CD4-positive, alpha-beta T cell treated with Interleukin-17A for 4 hours (primary cell): ENCODE measurements at places on chromosomes 4 and X.

DNA sequence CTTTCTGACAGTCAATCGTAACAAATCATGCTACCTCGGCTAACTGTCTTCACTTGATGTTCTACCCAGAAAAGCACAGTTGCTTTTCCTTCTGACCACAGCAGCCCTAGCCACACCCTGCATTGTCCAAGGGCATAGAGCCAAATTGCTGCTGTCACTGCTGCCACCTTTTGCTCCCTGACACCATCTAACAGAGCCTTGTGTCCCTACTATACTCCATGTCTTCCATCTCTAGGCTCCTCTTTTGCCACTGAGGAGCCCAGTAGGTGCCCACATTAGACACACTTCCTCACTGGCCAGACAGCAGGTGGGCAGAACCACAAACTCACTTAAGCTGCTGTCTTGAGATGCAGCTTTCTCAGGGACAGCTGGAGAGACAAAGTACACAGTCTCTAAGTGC lies 91.4 kb downstream of the ANXA3 start:
- no peak for DNase-seq

GRCh38 chrX:36334572-36334971 lies 415.0 kb downstream of the CFAP47 start:
- no peak for DNase-seq

DNA sequence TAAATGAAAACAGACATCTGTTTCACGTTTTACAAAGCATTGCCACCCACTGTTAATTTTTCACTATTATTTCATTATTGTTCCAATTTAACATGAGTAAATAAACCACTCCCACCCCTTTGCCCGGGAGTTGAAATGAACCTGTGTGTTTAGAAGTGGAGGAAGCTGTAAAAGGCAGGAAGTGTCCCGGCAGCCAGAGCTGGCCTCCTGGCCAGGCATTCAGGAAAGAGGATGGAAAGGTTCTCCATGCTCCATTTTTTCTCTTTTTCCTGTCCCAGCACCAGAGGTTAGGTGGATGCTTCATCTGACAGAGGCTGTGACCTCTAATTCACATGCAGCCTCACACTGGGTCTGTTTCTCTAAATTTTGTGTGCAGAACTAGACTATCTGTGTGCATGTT lies 55.5 kb upstream of the LNX1 start:
- DNase-seq = no peak

DNA sequence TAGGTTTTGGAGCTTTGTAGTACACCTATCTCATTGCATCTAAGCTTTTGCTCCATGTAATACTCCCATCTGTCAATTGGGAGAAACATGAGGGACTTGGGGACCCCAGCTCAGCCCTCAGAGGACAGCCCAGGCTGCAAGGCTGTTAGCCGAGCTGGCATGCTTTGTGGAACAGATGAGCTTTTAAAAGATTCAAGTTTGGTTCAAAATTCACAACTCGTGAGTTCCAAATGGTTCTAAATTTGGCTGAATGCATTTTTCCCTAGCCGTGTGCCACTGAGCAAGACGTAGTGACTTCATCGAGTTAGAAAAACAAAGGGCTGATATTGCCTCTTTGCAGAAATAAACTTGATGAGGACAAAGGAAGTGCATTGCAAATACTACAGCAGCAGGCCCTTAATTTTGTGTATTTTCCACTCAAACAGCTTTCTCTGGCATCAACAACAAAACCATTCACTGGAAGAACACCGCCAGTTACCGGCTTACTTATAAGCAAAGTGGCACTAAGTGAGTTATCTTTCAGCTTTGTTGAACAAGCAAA lies 165.0 kb upstream of the HS3ST1 start:
- DNase-seq = no peak

GRCh38 chrX:104564921-104565703 lies 887 bp upstream of the IL1RAPL2 start:
- no peak for DNase-seq

GRCh38 chr4:140952717-140953116 lies 180.6 kb downstream of the RNF150 start:
- DNase-seq = no peak

DNA sequence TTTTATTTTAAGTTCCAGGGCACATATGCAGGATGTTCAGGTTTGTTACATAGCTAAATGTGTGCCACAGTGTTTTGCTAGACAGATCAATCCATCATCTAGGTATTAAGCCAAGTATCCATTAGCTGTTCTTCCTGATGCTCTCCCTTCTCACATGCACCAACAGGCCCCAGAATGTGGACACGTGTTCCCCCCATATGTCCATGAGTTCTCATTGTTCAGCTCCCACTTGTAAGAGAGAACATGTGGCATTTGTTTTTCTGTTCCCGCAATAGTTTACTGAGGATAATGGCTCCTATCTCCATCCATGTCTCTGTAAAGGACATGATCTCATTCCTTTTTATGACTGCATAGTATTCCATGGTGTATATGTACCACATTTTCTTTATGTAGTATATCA lies 374.8 kb upstream of the FAT1 start:
- no peak for DNase-seq

- DNase-seq = no peak
These were observed 270.5 kb upstream of the GPC4 start for GRCh38 chrX:133685822-133686221.

- no peak for DNase-seq
These were observed 432.7 kb upstream of the PABPC4L start for GRCh38 chr4:134634301-134634700.

- DNase-seq = no peak
These were observed 31.1 kb downstream of the FBXO8 start for GRCh38 chr4:174252412-174252811.

GRCh38 chrX:132044953-132045352 lies 21.9 kb downstream of the STK26 start:
- DNase-seq = no peak

GRCh38 chr4:102596532-102596931 lies 95.4 kb downstream of the NFKB1 start:
- DNase-seq = no peak

DNA sequence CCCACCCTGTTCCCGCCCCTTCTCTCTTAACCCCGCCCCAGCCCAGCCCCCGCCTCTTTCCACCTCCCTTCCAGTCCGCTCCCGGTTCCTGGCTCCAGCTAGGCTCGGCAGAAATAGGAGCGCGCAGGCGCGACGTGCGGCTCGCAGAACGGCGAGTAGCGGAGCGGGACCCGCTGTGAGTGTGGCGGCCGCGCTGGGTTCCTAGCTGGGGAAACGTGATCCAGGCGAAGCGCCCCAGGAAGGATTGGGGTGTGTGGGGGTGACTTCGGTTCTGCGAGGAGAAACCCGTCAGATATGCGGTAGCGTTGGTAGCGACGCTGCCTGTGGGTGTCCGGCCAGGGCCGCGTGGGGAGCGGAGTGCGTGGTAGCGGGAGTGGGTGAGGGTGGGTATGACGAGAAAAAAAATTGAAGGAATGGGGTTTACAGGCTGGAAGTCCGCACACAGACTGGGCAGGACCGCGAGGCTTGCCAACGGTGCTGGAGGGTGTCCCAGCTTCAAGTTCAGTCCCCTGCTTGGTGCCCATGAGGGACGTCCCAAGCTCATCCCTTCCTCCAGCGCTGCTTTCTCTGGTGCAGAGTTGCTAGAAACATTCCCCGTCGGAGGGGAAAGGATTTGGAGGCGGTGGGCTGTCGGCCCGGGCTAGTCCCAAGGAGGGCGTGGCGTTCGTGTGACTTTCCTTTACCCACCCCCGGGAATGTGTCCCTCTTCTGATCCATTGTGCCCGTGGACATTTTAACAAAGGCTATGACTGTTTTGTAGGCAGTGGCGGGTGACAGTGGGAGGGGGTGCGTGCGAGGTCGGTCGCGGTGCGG lies at the start of gene PRRG1:
TSS of gene PRRG1 (plus strand) at position 144 of the 813 bp plus-strand sequence. CDS start 56,886 bp downstream, outside the sequence.
- no peak for DNase-seq

GRCh38 chr4:85672116-85672515 lies 197.2 kb downstream of the ARHGAP24 start:
- DNase-seq = no peak

DNA sequence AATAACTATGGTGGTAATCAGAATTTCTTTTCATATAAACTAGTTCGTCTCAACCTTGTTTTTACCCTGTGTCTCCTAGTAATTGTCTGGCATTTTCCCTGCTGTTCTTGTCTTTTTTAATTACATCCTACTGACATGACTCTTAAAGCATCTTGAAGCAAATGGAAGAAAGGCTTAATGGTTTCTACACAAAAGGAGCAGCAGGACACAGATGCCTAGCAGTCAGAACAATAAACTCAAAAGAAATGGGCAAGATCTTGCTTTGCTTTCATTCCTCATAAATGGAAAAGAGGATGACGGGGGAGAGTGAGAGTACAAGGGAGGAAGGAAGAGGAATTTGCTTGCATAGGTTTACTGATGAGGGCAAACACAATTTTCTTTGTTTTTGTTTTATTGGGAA lies 293.2 kb upstream of the EMCN start:
- DNase-seq = no peak

DNA sequence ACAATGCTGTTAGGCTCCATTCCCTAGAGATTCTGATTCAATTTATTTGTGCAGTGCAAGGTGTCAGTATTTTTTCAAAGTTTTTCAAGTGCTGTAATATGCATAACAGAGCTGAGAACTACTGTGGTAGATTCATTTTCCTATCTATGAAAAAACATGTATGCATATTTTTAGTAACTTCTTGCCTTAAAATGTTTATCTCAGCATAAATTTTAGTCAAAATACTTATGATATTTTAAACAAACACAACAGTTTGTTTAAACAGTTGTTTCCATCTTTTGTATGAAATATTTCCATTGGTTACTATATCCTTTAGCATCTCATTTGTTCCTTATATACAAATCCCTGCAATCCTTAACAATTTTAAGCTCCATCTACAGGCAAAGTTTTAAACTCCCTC lies 624.8 kb upstream of the ADGRL3 start:
- DNase-seq = no peak
